Activated effector memory CD4-positive, alpha-beta T cell treated with Interleukin-2 at 50 U/mL for 16 hours (primary cell): ENCODE measurements at places on chromosomes 13 and 19.

- no peak for DNase-seq
These were observed 46.3 kb downstream of the ZNF724 start for GRCh38 chr19:23203841-23204344.

- no peak for DNase-seq
These were observed 71.9 kb upstream of the IRS2 start for GRCh38 chr13:109858319-109858718.

- DNase-seq, result no peak
These were observed 6.6 kb downstream of the THOP1 start for GRCh38 chr19:2791876-2792275.

DNA sequence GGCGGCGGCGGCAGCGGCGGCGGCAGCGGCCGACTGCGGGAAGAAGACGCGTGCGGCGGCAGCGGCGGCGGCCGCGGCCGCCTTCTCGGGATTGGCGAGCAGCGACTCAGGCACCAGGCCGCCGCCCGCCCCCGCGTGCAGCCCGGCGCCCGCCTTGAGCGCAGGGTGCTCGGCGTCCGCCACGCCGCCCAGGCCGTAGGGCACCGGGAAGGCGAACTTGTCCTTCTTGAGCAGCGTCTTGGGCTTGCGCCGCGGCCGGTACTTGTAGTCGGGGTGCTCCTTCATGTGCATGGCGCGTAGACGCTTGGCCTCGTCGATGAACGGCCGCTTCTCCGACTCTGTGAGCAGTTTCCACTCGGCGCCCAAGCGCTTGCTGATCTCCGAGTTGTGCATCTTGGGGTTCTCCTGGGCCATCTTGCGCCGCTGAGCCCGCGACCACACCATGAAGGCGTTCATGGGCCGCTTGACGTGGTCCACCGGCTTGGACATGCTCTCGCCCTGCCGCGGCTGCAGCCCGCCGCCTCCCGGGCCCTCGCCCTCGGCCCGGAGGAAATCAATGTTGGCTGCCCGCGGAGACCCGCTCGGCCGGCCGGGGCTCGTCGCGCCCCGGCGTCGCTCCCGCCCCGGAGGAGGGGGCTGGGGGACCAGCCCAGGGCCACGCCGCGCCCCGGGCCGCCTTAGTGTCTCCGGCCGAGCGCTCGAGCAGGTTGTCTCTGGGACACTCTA is 621 bp downstream of the SOX21 start:
- DNase-seq, result no peak

GRCh38 chr13:74132776-74133656 is 1.2 kb downstream of the KLF12 start:
- peak; percentile 33 for DNase-seq

GRCh38 chr13:24661713-24662112 is 18.5 kb upstream of the ATP12A start:
- DNase-seq, result no peak

- DNase-seq, result no peak
These were observed 469.9 kb downstream of the GPC5 start for GRCh38 chr13:91868351-91868750.

GRCh38 chr19:22603518-22604440 is 30.3 kb upstream of the ZNF492 start:
- no peak for DNase-seq

DNA sequence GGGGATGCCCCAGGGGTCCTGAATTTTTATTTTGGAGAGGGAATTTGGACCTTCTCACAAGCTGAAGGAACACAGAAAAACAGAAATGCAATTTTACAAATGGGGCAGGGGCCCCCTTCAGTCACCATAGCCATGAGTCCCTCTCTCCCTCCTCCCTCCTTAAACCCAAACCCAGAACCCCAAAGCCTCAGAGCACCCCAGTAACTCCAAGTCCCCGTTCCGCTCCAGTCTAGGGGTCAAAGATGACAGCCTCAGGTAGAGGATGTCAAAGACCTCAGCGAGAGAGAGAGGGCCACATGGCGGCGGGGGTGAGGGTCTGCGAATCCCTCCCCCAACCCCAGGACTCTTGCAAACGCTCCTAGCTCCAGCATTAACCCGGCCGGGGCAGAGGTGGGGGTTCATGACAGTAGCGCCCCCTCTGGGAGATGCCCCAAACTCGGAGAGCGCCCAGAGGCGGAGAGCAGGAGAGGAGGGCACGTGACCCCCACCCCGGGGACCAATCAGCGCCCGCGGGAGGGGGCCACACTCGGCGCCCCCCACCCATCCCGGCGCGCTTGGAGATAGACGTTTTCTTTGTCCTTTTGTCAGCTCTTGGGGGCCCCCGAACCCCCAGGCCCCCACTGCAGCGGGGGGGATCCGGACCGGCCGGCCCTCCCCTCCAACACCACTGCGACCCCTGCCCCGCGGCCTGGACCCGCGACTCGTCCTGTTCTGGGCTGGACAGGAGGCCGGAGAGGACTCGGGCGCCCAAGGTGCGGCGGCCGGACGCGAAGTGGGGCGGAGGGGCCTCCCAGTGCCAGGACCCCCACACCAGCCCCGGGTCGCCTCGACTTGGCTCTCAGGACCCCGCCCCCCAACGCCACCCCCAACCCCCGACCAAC is 20.8 kb upstream of the SEMA6B start:
- DNase-seq, result no peak

GRCh38 chr13:69373747-69374425 is 733.7 kb upstream of the ATXN8OS start:
- DNase-seq, result no peak

- no peak for DNase-seq
These were observed 6.0 kb downstream of the AKT2 start for GRCh38 chr19:40279120-40279551.
